ENCODE measurements at places on chromosomes 4 and X.

GRCh38 chr4:70915874-70916559 lies 13.8 kb downstream of the MOB1B start:
- no peak for DNase-seq

DNA sequence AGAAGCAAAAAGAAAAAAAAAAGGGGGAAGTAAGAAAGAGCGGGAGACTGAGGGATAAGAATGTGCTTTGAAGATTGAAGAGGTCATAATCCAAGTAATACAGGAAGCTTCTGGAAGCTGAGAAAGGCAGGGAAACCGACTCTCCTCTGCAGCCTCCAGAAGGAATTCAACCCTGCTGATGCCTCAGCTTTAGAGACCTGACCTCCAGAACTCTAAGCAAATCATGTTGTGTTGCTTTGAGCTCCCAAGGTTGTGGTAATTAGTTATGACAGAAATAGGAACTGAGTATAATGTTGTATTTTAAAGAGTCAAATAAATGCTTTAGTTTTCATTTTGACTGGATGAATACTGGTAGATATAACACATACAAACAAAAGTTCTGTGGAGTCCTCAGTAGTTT lies 48.0 kb upstream of the FAT1 start:
- no peak for DNase-seq

GRCh38 chrX:14362721-14363120 lies 166.6 kb upstream of the GLRA2 start:
- DNase-seq: no peak

DNA sequence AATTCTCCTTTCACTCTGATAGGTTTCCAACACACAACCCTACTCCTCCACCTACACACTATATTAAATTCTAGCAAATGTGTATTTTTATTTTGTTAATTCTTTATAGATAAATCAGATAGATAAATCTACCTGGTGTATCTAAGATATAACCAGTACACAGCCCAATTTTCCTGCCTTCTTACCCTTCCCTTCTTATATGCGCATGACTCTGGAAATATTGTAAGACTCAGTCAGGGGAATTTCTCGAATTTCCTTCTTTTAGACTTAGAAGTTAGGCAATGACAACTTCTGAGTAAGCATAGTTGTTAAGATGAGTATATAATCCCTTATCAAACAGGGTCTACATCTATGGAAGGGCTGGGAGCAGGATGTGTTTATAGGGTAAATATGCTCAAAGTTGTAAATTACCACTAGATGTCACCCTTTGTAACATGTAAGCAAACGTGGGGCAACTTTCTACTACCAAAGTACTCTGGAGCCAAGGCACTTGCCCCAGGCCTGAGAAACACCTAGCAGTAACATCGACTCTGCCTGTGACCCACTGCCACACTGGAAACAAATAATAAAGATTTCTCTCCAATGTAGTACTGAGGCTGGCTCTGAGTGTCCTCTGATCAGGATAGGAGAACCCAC lies 444.7 kb downstream of the IQCM start:
- DNase-seq: peak; percentile 4

DNA sequence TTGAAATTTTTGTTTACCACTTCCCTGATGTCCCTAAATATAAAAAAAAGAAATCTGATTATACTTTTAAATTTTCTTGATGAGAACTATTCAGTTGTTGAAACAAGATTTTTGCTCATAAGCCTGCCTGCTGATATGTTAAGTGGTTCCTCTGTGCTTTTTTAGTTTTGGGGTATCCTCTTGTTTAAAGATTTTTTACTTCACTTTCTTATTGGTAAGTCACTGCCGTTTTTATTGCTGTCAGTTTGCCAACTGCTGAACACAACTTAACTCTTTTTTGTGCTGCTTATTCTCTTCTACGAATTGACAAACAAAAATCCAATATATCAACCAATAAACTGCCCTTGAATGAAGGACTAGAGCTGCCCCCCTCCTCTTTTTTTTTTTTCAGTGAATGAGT lies 39.5 kb downstream of the GUCY1A1 start:
- DNase-seq: no peak

- DNase-seq: no peak
Measured at GRCh38 chr4:119189638-119190037, 22.9 kb upstream of the USP53 start.

- no peak for DNase-seq
Measured at GRCh38 chr4:110155654-110156053, 42.8 kb downstream of the ELOVL6 start.

DNA sequence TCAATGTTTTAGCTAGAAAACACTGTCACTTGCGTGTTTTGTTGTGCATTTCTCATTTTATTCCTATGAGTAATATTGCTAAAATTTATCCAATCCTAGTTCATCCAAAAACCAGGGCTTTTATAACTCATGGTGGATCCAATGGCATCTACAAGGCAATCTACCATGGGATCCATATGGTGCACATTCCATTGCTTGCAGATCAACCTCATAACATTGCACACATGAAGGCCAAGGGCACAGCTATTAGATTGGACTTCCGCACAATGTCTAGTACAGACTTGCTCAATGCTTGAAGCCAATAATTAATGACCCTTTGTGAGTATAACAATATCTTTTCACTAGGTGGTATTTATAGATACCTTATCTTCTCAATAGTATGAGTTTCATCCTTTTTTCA lies 57.2 kb upstream of the UGT2B7 start:
- no peak for DNase-seq

GRCh38 chr4:151169223-151169622 lies 69.8 kb downstream of the RPS3A start:
- no peak for DNase-seq

- DNase-seq: no peak
Measured at GRCh38 chr4:183200453-183200852, 101.4 kb downstream of the WWC2 start.

GRCh38 chrX:154368630-154369448 lies 5.6 kb downstream of the FLNA start:
- no peak for DNase-seq

DNA sequence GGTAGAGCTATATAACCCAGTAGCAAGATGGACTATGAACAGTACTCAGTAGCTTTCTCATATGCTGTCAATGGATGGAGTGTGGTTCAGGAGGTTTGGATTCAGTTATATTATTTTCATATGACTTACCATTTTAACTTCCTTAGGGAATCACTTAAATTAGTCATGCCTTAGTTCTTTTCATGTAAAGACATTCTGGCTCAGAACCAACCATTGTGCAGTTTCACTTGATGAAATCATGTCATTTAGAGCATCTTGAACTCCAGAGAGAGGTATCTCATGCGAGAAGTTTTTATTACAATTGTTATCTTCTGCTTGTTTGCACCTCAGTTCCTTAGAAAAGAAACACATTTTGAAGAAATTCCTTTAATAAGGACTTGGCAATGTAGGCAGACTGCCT lies 55.8 kb downstream of the IL1RAPL2 start:
- no peak for DNase-seq

DNA sequence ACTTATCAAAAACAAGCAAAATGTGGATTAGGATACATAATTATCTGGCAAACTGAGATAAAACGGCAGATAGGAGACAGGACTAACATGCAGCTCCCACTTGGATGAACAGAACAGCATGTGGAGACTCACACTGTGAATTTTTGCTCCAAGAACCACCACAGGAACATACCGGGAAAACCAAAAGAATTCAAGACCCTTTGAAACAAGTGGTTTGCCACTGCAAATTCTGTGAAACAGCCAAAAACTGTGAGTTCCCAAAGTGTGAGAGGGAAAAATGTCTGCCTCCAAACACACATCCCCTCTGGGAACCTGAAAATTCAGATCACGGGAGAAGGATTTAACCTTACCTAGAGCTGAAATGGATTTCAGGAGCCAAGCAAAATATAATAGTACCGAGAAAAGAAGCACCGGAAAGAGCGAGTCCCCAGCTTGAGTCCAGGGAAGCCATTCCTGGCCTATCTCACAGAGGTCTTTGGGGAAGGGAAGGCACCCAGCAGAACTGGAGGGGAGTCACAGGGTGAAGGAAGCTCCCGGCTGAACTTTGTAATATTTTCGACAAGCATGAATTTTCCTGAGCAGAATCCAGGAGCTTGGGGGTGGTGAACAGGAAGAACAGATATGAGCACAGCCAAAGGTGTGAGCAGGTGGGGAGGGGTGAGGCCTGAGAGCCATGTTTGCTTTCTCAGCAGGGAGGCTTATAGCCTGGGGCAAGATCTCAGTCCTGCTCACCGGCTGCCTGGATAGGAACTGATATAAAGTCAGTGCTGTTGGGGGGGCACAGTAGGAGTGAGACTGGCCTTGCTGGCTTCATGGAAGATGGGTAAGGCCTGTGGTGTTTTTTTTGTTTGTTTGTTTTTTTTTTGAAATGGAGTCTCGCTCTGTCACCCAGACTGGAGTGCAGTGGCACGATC lies 23.9 kb downstream of the MANBA start:
- peak; percentile 37 for DNase-seq

DNA sequence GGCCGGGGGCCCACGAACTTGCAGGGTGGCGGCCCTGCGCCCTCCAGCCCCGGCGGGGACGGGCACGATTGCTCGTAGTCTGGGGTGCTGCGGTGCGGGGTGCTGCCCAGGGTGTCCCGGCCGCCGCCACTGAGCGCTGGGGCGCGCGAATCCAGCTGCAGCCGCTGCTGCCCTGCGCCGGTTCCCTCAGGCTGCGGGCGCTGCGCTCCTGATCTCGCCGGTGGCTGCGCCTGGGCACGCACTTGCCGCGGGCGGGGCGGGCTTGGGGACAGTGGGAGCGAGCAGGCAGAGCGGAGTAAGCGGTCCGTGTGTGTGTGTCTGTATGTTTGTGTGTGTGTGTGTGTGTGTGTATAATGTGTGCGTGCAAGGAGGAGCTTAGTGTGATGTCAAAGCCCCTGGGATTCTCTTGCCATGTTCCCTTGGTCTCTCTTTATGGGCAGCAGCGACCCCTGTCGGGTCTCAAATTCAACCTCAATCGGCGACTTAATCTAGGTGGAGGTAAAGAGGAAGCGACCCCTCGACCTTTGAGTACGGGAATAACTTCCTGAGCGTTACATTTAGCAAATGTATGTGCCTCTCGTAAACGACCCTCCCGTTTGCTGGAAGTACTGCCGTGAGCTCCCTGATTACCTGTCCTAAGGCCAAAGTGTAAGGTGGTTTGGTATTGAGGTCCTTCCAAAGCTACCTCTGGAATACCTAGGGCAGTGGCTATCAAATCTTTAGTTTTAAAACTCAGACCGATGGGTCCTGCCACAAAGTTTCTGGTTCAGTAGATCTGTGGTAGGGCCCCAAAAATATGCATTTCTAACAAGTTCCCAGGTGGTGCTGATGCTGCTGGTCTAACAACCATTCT lies at the start of gene RNF150:
TSS of gene RNF150 (minus strand) at position 324 of the 853 bp plus-strand sequence.
- DNase-seq: peak; percentile 78

Data from NCI-H510A (cell line).